PC-9 (cell line): ENCODE measurements at places on chromosomes 2 and 18. TPM values are rescaled to one million over a fixed set of nuclear protein-coding genes. Genes with fewer than 3 reads are reported as not detected.

The ST3GAL5 gene
- total RNA-seq, result 5.9 and 7.2 TPM in 2 replicates

The AOX1 gene
- total RNA-seq, result 4.1 and 5.1 TPM in 2 replicates

The SLC5A7 gene
- total RNA-seq, result not detected in 2 replicates

The GREB1L gene
- total RNA-seq, result 3.6 and 6.0 TPM in 2 replicates

The CMPK2 gene
- total RNA-seq, result not detected in 2 replicates

The UPP2 gene
- total RNA-seq, result not detected in 2 replicates

The PSTPIP2 gene
- total RNA-seq, result not detected in 2 replicates
